ENCODE measurements at places on chromosomes 7 and 10.

GRCh38 chr10:62759599-62760175 is 44.8 kb upstream of the ADO start:
- H3K4me1 ChIP-seq = peaks cover 28% of the 10 kb centered on the region
- no peak overlapping the region for H3K27ac ChIP-seq
- H3K27me3 ChIP-seq = peaks cover 3% of the 10 kb centered on the region
- no peak for DNase-seq

- no peak overlapping the region for H3K27ac ChIP-seq
- DNase-seq = no peak
- H3K36me3 ChIP-seq = no peaks in the 10 kb centered on the region
- H3K4me3 ChIP-seq = no peak overlapping the region
- no peaks in the 10 kb centered on the region for H3K4me1 ChIP-seq
- H3K27me3 ChIP-seq = peaks cover 27% of the 10 kb centered on the region
Measured at GRCh38 chr10:48627984-48628609, 23.2 kb upstream of the ARHGAP22 start.

DNA sequence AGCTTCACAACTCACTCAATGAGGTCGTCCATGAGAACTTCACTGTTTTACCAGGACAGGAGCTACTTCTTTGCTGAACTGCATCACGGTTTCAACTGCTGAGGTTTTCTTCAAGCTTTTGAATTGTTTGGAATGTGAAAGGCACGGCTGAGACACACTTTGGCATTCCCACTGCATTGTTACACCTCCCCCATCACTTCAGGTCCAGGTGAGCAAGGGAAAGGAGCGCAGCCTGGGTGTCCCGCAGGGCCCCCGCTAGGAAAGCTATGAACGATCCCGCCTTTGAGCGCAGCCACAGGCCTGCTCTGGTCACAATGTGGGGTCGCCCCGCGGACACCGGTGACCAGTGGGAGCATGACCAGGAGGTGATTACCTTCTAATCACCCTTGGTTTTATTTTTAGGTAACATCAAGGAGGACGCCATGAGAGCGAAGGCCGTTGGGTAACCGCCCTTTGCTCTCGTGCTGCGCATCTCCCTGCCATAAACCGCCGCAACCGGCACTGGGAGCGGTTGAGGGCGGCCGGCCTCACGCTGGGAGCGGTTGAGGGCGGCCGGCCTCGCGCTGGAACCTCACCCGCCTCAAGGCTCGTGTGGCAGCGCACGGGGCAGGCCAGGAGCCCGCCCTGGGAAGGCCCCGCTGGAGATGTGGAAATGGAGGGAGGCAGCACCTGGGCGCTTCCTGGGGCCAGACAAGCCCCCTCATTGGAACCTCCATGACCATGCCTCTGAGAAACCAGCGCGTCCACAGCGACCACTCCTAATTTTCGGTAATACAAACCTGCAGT is 50.9 kb upstream of the SGMS1 start:
- no peak for DNase-seq
- no peak overlapping the region for H3K4me3 ChIP-seq
- H3K36me3 ChIP-seq = peaks cover 10% of the 10 kb centered on the region
- no peak overlapping the region for H3K27ac ChIP-seq
- H3K4me1 ChIP-seq = peaks cover 10% of the 10 kb centered on the region
- peaks cover 7% of the 10 kb centered on the region for H3K27me3 ChIP-seq

DNA sequence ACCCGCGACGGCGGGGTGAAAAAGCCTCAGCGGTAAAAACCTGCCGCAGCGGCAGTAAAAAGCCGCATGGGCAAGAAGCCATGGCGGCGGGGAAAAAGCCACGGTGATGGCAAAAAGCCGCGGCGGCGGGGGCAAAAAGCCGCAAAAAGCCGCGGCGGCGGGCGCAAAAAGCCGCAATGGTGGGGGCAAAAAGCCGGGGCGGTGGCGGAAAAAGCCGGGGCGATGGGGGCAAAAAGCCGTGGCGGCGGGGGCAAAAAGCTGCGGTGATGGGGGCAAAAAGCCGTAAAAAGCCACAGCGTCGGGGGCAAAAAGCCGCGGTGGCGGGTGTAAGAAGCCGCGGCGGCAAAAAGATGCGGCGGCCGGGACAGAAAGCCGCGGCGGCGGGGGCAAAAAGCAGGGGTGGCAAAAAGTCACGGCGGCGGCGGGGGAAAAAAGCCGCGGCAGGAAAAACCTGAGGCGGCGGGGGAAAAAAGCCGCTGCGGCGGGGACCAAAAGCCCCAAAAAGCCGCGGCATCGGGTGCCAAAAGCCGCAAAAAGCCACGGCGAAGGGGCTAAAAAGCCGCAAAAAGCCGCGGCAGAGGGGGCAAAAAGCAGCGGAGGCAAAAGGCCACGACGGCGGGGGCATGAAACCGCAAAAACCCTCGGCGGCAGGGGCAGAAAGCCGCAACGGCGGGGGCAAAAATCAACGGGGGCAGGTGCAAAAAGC is 488.5 kb downstream of the ZNF33B start:
- H3K4me3 ChIP-seq = no peak overlapping the region
- peaks cover 5% of the 10 kb centered on the region for H3K36me3 ChIP-seq
- H3K4me1 ChIP-seq = no peaks in the 10 kb centered on the region

DNA sequence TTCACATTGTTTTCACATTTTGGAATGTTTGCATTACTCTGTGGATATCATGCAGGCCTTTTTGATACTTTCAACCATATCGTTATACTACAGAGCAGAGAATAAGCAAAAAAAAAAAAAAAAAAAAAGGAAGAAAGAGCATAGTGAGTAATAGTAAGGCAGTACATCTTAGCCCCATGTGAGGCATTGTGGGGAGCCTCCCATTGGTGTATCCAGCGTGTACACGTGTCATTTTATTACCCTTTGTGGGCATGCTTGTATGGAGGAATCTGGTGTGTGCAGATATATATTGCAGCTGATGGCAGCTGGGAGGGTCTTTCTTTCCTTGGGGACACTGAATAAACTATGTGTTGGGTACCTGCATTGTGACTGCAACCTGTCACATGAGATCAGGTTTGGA is 19.6 kb downstream of the R3HCC1L start:
- H3K27me3 ChIP-seq = no peaks in the 10 kb centered on the region
- H3K27ac ChIP-seq = no peak overlapping the region
- peaks cover 10% of the 10 kb centered on the region for H3K4me1 ChIP-seq
- no peak overlapping the region for H3K4me3 ChIP-seq
